ENCODE measurements at places on chromosomes 2 and 18. TPM values are rescaled to one million over a fixed set of nuclear protein-coding genes. Genes with fewer than 3 reads are reported as not detected.
A peak's percentile ranks its signal among the peaks of the same experiment; 100 is the strongest.

MC5R gene
- total RNA-seq: not detected

TLX2 gene
- total RNA-seq: 2.5 TPM

GKN2 gene
- not detected for total RNA-seq

DNA sequence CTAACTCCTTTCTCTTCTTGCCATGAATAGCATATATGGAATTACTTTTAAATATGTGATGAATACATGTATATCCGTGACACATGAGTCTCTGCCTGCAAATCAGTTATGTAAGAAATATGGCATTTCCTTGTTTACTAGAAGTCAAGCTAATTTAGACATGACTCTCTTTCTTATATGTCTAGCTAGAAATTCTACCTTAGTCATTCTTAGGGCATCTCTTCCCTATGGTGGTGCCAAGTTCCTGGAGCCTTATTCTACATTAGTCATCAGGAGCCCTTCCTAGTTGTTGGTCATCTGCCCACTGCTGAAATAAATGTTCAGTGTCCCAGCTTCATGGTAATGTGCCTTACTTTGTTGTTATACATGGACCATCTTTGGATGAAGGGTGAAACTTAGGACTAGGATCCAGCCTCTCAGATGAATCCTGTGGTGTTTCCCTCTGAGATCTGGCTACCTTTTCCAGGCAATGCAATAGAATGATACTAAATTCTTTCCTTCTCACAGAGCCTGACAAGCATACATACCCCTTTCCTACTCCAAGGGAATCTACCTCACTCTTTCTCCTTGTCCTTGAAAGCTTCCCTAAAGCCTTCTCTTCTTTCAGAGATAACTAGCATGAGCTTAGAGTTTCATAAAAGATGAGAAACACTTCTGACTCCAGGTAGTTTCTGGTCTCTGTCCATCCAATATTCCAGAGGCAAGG lies 415.3 kb upstream of the VWC2L start:
- no peaks in the 10 kb centered on the region for H3K36me3 ChIP-seq
- H3K4me3 ChIP-seq: no peak overlapping the region
- no peaks in the 10 kb centered on the region for H3K4me1 ChIP-seq
- no peaks in the 10 kb centered on the region for H3K27me3 ChIP-seq
- no peak for DNase-seq

- H3K27me3 ChIP-seq: no peaks in the 10 kb centered on the region
- H3K4me3 ChIP-seq: no peak overlapping the region
- DNase-seq: no peak
- H3K27ac ChIP-seq: no peak overlapping the region
- H3K4me1 ChIP-seq: peaks cover 53% of the 10 kb centered on the region
- peaks cover 87% of the 10 kb centered on the region for H3K36me3 ChIP-seq
Measured at GRCh38 chr2:12727641-12728040, 10.9 kb downstream of the TRIB2 start.

- no peaks in the 10 kb centered on the region for H3K4me1 ChIP-seq
- no peaks in the 10 kb centered on the region for H3K27me3 ChIP-seq
- no peak overlapping the region for H3K4me3 ChIP-seq
- H3K27ac ChIP-seq: no peak overlapping the region
- H3K36me3 ChIP-seq: no peaks in the 10 kb centered on the region
Measured at GRCh38 chr2:69589973-69590652, 53.4 kb downstream of the AAK1 start.

DNA sequence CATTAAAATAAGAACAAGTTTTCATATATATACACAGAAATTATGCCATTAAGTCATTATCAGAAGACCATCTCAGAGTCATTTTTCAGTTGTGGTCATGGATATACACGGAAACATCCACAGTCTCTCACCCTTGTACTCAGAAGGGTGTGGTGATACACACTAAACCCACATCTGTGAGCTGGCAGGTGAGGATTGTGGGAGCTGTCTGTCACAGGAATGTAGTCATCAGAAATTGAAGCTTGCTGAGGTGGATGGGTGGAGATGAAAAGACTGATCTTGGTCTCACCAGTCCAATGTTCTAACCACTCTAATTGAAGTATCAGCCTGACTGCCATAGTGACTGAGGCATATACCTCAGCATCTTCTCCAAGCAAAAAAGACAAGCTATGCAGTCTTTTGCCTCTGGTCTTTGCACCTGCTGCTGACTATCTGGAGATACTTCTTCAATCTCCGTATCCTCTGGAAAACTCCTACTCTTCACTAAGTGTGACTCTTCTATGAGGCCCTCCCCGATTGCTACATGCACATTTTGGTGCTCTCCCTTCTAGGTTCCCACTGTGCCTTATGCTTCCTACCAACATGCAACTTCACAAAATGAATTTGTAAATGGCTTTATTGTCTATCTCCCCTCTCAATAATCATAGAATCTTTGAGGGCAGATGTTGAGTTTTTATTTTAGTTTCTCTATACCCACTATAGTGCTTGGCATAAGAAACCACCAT lies 232.8 kb downstream of the DYM start:
- no peak overlapping the region for H3K4me3 ChIP-seq
- H3K4me1 ChIP-seq: no peaks in the 10 kb centered on the region
- no peaks in the 10 kb centered on the region for H3K27me3 ChIP-seq

- H3K4me1 ChIP-seq: no peaks in the 10 kb centered on the region
- no peaks in the 10 kb centered on the region for H3K27me3 ChIP-seq
- no peak overlapping the region for H3K4me3 ChIP-seq
Measured at GRCh38 chr18:53874103-53874502, 350.4 kb downstream of the MBD2 start.

GRCh38 chr2:69797836-69798289 lies 31.6 kb upstream of the GMCL1 start:
- H3K4me1 ChIP-seq: peaks cover 20% of the 10 kb centered on the region
- no peak overlapping the region for H3K27ac ChIP-seq
- H3K36me3 ChIP-seq: no peaks in the 10 kb centered on the region
- H3K4me3 ChIP-seq: peak overlapping the region; percentile 60
- no peaks in the 10 kb centered on the region for H3K27me3 ChIP-seq
- DNase-seq: no peak

GRCh38 chr2:42087857-42088195 lies 40.0 kb downstream of the PKDCC start:
- H3K4me3 ChIP-seq: no peak overlapping the region
- H3K27me3 ChIP-seq: no peaks in the 10 kb centered on the region
- H3K4me1 ChIP-seq: peaks cover 8% of the 10 kb centered on the region
- no peaks in the 10 kb centered on the region for H3K36me3 ChIP-seq
- H3K27ac ChIP-seq: no peak overlapping the region

DNA sequence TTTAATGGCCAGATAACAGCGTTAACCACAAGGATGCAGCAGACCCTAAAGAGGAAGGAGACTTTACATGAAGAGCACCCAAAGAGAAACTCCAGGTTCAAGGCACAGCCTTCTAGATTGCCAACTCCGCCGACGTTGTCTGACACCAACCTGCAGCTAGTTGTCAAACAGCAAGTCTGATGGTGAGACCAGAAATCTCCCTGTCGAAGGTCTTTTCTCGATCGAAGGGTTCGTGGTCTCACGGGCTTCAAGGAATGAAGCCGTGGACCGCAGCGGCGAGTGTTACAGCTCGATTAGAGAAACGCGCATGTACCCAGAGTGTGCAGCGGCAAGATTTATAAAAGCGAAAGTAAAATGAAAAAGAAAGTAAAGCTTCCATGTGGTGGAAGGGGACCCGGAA lies 656.3 kb downstream of the XIRP2 start:
- no peak for DNase-seq
- no peaks in the 10 kb centered on the region for H3K4me1 ChIP-seq
- H3K27me3 ChIP-seq: no peaks in the 10 kb centered on the region
- H3K4me3 ChIP-seq: no peak overlapping the region
- no peaks in the 10 kb centered on the region for H3K36me3 ChIP-seq

- H3K4me1 ChIP-seq: no peaks in the 10 kb centered on the region
- no peaks in the 10 kb centered on the region for H3K36me3 ChIP-seq
- no peak overlapping the region for H3K27ac ChIP-seq
- H3K27me3 ChIP-seq: no peaks in the 10 kb centered on the region
- H3K4me3 ChIP-seq: no peak overlapping the region
Measured at GRCh38 chr2:40760071-40760666, 308.3 kb upstream of the SLC8A1 start.
